ENCODE measurements at places on chromosomes 4 and X. TPM values are rescaled to one million over a fixed set of nuclear protein-coding genes. Genes with fewer than 3 reads are reported as not detected.

AIFM1 gene
- 70.1 TPM for total RNA-seq

PPM1K gene
- total RNA-seq: 76.5 TPM

SCD5 gene
- total RNA-seq: 149 TPM

CCDC149 gene
- total RNA-seq: 17.2 TPM

CXorf51A gene
- 21.1 TPM for total RNA-seq

BST1 gene
- 1.6 TPM for total RNA-seq

Data from testis (tissue), 5 donors.